ENCODE measurements at places on chromosomes 6 and 20.

DNA sequence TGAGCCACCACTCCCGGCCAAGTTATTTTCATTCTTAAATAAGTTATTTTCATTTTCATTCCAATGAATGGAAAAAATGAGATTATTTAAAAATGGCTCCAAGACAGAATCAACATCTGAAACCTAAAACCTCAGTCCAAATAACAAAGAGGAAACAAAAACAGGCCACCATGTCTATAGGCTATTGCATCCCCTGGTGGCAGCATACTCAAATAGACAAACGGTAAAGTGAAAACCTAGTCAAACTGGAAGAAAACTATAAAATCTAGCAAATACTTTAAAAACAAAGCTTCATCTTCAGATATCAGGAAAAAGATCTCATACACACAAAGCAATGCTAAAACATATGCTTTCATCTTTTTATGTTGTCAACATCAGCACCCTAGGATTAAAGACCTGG is 20.9 kb downstream of the IL17A start:
- no peak for DNase-seq

DNA sequence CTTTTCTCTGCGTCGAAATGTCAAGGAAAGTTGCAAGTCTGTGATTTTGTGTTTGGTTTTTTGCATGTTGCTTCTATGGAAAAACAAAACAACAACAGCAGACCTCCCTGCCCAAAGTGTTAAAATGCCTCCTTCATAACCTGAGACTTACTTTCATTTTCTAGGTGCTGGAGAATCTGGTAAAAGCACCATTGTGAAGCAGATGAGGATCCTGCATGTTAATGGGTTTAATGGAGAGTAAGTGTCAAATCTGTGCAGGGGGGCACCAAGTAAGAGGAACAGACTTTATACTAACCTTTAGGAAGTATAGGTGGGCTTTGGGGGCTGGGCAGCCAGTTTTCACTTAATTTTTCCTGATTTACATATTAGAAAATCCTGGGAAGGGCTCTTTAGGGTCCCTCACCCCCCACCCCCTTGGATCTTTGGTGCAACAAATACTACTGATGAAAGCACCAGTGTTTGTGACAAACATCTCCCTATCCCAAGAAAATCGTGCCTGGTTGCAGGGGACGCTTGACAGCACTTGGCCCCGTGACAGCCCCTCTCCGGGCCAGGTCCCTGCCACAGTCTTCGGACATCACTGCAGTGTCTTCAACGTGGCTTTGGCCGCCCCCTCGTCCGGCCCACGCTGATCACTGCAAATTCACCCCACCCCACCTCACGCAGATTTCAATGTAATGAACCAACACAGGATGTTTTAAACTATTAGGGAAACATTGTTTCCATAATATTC is 43.1 kb downstream of the GNAS start:
- DNase-seq: no peak

DNA sequence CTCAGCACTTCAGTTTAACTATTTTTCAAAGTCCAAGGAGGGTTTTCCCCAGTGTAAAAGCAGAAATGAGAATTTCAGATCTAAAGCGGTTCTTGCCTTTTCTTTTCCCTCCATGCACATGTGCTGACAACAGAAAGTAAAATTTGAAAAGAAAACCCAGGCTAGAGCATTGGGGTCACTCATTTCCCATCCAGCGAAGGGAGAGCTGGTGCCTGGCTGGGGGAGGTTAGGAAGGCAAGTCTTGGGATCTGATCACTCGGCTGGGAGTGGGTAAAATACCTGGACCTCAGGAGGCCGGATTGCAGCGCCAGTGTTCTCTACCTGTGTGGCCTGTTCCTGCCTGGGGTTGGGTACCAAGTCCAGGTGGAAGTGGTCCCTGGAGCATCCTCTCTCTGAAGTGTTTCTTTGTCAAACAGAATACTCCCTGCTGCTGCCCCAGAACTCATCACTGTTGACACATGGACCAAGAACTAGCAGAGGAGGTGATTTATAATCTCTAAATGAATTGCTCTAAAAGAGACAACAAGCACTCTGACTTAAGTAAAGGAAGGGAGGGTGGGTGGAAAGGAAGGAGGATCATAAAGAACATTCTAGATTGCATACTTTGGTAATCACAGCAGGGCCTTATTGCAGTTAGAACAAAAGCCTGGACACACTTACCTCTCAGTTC is 136.0 kb downstream of the MTHFD1L start:
- DNase-seq: no peak

GRCh38 chr6:134593442-134593841 is 275.5 kb upstream of the SGK1 start:
- DNase-seq: no peak

DNA sequence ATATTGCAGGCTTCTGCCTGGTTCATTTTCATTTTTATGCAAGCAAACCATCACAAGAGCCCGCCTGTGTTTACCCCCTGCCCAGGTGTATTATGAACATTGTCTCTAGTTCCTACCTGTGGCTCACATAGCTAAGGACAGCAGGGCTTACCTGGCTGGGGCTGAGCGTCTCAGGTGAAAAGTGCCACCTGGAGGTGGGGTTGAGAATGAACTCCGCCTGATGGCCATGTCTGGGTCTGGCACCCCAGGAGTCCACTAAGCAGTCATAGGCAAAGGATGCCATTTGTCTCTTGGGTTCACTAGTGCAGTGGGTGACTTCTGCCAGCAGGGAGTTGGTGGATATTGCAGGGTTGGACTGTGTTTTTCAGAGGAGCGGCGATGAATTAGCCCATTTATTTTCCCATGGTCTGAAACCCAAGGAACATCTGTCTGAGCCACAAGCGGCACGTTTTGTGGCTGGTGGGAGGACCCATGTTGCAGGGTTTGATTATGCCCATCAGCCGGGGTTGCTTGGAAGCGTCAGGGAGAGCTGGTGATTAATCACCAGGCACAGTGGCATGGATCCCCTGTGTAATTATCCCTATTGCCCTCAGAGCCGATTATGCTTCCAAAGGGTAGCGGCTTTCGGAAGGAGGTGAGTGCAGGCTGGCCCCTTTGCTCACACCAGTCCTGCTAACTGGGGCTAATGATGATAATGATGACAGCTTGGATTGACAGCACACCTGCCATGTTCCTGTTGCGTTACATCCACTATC is 92.1 kb downstream of the CDH26 start:
- no peak for DNase-seq

Data from GM04503 (cell line).